ENCODE measurements at places on chromosomes 3 and 15.

GRCh38 chr15:96337365-96338023 lies 7.0 kb downstream of the NR2F2 start:
- no peak for DNase-seq

- DNase-seq: peak; percentile 76
Observed at GRCh38 chr15:40894681-40895448, 615 bp downstream of the VPS18 start.

DNA sequence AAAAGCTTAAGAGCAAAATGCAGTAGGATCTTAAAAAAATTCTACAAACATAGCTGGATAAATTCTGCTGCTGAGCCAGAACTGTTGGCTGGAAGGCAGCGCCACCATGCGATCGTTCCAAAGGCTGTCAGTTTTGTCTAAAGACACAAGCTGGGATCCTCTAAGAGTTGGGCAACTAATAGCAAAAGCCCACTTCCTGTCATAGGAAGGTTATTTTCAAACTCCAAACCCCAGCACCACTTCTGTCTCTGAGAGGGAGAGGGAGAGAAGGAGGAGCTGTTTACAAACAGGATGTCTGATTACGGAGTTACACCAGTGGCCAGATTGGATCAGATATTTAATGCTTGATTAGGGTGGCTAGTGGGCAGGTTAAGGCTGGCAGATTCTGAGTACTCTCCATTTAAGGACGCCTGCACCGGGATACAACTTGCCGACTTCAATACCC lies 44.0 kb downstream of the EIF4E3 start:
- DNase-seq: peak; percentile 75

DNA sequence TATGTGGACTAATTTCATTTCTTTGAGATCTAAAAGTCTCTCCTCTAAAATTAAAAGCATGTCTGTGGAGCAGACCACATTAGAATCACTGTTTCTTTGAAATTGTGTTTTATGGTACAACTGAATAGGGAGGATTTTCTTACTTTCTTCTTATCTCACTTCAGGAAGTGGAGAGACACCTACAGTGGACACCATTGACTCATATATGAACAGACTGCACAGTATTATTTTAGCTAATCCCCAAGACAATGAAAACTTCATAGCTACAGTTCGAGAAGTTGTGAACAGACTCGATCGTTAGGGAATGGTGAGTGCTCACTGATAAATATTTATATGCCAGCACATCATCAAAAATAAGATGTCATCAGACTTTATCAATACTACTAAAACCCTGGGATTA lies 58.3 kb downstream of the HMG20A start:
- DNase-seq: no peak

GRCh38 chr15:31528846-31529245 lies 202.2 kb downstream of the KLF13 start:
- DNase-seq: no peak

DNA sequence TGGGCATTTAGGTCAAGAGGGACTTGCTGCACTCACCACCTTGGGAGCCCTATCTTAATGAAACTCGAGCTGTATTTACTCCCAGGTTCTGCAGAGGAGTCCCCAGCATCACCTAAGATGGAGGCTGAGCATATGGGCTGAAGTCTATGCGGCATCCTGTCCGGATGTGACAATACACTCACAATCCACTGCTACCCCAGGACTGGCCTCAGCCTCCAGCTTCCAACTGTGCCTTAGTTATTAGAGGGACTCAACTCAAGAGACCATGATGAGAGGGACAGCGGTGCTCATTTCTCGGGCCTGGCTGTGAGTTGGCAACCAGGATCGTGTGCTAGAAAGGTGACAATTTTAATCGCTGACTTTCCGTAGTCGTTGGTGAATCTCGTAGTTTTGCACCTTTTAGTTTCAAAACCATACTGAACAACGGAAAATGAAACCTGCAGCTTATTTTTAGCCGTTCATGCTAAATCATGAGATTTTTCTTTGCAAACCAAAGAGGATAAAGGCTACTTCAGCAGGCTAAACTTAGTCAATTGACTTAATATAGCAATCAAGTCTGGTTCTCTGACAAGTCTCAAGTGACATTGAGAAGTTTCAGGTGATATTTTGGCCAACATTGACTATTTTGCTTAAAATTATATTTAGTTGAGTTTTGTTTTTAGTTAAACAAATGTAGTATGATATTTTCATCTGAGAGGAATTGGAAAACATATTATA lies 11.1 kb downstream of the ZBTB38 start:
- DNase-seq: peak; percentile 47

DNA sequence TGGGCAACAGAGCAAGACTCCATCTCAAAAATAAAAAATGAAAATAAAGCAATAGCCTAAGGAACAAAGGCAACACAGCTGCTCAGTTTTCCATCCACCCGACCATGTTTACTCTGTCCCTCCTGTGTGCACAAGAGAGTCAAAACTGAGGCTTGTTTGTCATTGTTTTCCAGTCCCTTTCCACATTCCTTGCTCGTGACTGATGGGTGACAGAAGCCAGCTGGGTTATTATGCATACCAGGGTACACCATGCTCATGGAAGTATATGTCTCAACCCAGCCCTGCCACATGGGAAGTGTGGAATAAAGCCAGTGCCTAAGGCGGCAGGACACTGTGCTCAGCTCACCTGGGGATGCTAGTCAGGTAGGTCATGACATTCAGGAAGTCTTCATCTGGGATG lies 49.5 kb downstream of the MCF2L2 start:
- DNase-seq: no peak

DNA sequence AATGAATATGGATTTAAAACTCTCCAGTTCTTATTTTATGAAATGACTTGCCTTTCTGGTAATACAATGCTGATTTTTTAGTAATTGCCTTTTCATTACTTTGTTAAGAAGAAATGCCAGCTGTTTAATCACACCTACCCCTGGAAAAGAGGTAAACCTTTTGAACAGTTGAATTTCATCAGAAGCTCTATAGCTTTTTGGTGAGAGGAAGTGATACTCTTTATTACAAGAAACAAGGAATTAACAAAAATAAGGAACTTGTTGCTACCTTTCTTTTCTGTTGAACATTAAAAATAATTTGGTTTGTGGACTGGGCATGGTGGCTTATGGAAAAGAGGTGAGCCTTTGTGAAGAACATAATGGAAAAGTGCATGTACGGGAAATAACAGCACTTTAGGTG lies 19.7 kb downstream of the BLOC1S6 start:
- DNase-seq: no peak

DNA sequence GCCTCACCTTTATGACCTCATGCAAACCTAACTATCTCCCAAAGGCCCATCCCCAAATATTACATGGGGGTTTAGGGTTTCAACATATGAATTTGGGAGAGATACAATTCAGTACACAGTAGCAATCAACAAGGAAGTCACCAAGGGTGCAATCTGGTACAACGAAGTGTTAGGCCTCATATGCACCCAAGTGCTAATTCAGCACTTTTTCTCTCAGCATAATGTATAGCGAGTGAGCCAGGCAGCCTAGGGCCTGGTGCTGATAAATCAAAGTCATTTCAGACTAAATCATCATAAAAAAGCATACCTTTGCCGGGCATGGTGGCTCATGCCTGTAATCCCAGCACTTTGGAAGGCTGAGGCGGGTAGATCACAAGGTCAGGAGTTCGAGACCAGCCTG lies 11.7 kb upstream of the KBTBD8 start:
- no peak for DNase-seq

DNA sequence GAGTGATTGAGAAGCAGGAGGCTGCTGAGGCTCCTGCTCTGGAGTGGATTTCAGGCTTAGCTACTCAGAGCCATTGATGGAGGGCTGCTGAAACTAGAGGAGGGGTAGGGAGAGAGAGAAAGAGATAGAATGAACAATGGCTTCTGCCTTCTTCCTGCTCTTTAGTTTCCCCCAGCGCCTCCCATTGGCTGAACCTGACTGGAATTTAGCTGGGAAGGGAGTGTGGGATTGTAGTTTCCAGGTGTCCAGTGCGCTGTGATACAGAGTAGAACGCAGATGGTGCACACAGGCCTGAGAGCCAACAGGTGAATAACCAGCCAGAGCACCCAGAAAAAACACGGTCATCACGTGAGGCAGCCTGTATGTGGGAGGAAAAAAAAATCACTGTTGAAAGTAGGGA lies 140.1 kb downstream of the IL20RB start:
- DNase-seq: no peak

DNA sequence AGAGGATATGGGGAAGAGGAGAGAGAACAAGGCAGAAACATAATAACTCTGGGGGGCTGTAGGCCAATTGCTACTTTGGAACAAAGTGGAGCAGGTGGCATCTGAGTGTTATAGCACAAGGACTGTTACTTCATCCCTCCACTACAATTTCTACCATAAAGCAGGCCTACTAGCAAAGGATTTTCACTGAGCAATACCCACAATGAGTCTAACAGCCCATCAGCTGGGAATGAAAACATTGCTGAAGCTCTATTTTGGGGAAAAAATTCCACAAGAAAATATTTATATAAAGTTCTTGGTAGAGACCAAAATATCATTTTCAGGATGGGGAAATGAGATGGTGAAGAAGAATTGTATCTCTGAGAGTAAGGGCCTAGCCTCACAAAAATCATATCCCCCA lies 3.6 kb upstream of the SHC4 start:
- DNase-seq: no peak

DNA sequence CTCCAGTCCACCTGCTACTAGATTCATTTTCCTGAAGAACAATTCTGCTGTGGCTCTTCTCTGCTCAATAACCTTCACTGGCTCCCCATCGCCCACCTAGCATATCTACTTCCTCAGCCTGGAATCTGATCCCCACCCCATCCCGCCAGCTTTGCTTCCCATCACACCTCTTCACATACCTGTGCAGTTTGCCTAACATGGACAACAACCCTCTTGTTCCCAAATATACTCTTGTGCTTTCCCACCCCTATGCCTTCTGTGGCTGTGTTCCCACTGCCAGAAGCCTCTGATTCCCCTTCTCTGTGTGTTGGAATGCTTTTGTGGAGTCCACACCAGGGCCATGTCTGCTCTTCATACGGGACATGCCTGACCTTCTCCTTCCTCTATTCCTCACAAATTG lies 29.5 kb downstream of the CMTM7 start:
- no peak for DNase-seq

GRCh38 chr3:57999417-58000115 lies 8.7 kb upstream of the FLNB start:
- DNase-seq: no peak

GRCh38 chr3:61561374-61562041 lies at the start of gene PTPRG:
TSS of gene PTPRG (plus strand) at chr3:61561571. CDS start at chr3:61562288, 717 bp downstream.
- DNase-seq: peak; percentile 67

All from activated CD4-positive, alpha-beta T cell treated with anti-CD3 and anti-CD28 coated beads for 36 hours (primary cell).